ENCODE measurements at places on chromosomes 7 and 10.

DNA sequence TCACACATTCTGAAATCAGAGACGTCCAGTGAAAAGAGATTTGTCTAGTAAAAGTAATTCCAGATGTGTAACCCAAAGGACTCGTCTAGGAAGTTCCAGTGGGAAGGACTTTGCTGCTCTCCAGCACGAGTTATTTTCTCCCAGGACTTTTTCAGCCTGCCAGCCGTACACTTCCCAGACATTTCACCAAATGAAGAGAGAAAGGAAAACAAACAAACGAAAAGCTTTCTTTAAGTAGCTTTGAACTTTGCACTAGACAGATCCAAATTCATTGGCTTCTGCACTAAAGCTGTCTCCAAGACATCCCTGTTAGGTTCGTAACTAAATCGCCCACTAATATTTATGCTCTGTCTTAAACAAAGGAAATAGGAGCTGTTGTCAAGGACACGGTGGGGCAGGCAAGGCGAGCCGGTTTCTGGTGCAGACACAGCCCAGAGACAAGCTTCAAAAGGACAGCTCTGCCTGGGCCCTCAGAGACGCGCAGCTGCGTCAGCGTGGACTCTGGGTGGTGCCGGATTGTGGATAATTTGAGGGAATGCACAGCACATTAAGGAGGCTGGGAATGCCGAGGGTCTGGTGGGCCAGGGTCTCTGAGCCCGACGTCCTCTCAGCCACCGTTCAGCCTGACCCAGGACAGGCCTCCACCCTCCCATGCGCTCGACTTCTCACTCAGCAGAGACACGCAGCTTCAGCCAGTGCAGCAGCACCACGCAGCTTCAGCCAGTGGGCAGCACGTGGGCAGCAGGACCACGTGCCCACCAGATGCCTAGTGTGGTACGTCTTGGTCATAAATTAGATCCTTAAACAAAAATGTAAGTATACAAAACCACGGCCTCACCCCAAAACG is 64.1 kb upstream of the INSIG1 start:
- DNase-seq, result no peak

DNA sequence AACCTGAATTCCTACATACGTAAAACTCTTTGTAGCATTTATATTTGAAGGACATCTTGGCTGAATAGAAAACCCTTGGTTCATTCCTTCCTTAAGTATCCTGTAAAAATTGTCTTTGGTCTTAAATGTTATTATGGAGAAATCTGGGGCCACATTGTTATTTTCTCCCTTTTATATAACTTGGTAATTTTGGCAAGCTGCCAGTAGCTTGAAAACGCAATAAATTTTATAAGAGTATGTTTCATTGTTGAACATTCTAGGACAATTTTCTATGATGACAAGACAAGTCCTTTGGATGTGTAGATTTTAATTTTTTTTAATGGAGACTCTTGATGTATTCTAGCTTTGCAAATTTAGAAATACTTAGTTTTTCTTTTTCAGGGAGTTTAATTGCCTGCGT is 191.9 kb downstream of the ABCA13 start:
- no peak for DNase-seq

- DNase-seq, result no peak
Observed at GRCh38 chr10:49512121-49512809, 26.7 kb downstream of the ERCC6 start.

DNA sequence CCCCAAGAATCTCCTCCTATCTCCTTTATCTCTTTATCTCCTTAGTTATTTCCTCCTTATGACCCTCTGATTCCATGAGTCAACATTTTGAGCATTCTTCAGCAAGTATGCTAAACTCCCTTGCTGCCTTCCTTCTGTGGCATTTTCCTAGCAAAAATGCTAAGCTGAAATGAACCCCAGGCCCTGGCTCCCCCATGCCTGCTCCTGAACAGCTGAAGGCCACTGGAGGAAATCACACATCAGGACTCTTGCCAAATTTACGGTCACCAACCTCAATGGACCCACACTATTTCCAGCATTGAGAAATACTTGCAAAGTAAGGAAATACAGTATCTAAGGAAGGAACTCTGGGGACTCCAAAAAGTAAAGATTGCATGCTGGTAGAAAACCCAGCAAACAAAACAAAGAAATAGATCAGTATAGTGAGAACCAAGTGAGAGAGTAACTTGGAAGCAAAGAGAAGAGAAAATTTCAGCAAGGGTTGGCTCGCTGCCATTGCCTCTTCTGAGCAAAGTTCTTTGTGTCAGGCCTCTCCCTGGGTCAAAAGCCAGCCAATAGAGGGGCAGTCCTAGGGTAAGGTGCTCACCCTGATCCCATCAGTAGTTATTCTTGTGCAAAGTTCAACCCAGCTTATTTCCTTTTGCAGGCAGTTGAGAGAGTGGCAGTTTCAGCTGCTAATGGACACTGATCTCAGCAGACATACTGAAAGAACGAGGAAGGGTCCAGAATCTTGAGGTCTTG is 5.1 kb upstream of the PLEKHS1 start:
- DNase-seq, result no peak

DNA sequence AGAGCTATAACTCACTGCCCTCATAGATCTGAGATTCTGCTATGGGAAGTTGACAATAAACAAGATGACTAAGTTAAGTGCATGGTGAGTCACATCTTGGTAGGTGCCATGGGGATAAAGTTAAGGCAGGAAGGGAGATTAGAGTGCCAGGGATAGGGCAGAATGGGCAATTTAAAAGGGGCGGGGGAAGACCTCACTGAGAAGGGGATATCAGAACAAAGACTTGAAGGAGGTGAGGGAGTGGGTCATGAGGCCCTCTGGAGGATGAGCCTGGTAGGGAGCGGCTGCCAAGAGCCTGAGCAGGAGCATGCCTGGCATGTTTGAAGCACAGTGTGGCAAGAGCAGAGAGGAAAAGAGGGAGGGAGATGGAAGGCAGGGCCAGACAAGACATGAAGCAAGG is 34.8 kb upstream of the INMT start:
- no peak for DNase-seq

DNA sequence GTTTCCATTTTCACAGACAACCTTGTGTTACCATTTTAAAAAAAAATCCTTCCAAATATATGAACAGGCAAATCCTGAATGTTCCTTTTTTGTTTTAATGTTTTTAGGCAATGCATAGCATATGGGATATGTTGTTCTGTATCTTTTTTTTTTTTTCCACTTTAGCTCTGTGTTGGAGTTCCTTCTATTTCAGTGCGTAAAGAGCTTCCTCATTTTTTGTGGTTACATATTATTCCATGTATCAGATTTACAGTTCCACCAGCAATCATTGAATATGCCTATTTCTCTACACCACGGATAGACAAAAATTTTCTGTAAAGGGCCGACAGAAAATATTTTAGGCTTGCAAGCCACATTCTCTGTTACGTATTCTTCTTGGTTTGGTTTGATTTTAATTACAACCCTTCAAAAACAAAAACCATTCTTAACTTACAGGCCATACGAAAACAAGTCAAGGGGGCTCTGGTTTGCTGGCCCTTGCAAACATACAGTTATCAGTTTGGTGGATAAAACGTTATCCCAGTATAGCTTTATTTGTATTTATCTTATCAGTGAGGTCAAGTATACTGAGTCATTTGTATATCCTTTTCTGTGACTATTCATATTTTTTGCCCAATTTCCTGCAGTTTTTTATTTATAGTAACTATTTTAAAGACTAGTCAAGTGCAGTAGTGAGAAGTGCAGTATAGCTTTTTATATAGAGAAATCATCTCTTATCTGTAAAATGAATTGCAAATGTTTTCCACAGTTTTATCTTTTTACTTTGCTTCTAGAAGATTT is 55.7 kb downstream of the RALA start:
- no peak for DNase-seq

DNA sequence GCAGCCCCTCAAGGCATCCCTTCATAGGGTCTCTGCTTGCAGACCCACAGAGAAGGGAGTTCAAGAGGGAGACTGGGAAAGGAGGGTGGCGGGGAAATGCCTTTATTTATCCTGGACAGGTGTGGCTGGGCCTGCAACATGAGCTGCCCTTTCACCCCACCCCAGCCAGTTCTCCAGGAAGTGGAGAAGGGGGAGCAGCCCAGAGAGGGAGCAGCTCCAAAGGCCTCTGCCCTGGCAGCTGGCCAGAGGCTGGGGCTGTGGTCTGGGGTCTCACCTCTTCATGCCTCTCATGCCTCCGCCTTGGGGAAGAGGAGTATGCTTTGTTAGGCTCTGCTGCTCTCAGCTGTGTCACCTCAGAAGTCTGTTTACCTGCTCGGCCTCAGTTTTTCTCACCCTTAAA is 3.1 kb downstream of the LDB3 start:
- no peak for DNase-seq

GRCh38 chr10:130040351-130040750 is 70.3 kb downstream of the C10orf143 start:
- DNase-seq, result no peak

DNA sequence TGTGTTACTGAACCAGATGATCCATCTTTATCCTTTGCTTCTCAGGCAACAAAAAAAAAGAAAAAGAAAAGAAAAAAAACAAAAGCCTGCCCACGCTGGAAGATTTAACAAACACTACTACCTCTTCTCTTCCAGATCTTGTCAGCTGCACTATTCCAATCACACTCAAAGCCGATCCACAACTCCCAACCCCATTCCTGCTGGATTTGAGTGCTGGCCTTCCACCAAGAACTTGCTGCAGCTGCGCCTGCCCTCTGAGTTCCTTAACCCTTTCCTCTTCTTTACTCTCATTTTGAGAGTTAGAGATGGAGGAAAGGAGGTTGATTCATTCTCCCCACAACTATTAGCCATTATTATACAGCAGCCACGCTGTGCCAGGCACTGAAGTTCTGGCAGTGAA is 16.0 kb upstream of the ITGA8 start:
- no peak for DNase-seq

- DNase-seq, result no peak
Observed at GRCh38 chr10:93083743-93084539, 10.2 kb downstream of the CYP26A1 start.

- DNase-seq, result no peak
Observed at GRCh38 chr7:20475756-20476155, 139.7 kb upstream of the ABCB5 start.

- no peak for DNase-seq
Observed at GRCh38 chr10:125928928-125929585, 32.7 kb downstream of the FANK1 start.

GRCh38 chr7:100891568-100892247 is 2.2 kb upstream of the UFSP1 start:
- no peak for DNase-seq

DNA sequence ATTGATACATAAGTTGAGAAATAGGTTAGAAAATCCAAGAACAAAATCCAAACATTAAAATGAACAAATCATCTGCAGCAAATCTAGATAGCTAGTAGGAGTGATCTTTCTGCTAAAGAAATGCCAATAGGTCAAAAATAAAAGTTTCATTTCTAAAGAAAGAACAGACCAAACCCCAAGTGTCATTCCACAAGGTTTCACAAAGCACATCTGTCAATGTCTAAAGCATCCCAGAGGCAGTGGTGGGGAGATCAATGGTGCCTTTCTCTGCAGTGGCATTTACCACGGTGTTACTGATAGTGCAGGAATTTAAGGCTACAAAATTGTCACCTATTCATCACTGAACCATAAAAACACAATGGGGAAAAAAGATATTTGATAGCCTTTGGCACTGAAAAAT is 147.9 kb downstream of the PARD3 start:
- DNase-seq, result no peak

DNA sequence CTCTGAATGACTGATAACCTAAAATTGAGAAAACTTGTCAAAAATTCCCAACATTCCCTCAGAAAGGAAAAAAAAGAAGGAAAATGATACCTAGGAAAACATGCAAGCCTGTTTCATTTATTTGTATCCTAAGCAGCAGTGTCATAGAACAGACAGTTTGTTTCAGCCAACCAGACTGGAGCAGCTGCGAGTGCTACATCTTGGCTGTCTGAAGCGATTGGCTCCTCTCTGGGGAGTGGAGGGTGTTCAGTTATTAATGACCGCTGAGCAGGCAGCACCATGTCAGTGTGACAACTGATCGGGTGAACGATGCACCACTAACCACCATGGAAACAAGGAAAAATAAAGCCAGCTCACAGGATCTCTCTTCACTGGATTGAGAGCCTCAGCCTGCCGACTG is at the start of gene LRRN3:
Gene LRRN3 (plus strand): TSS at position 282 of the 400 bp plus-strand sequence. CDS start 31,646 bp downstream, outside the sequence.
- peak; percentile 66 for DNase-seq

GRCh38 chr10:25102147-25102822 is 72.5 kb upstream of the GPR158 start:
- no peak for DNase-seq

GRCh38 chr7:11819947-11820346 is 12.1 kb downstream of the THSD7A start:
- no peak for DNase-seq

- peak; percentile 43 for DNase-seq
Observed at GRCh38 chr10:70887804-70888800, at the start of gene PCBD1. PCBD1 (minus strand) TSS chr10:70888565; CDS start chr10:70888533, 32 bp downstream.

GRCh38 chr7:21355406-21355874 is 72.4 kb upstream of the SP4 start:
- no peak for DNase-seq

DNA sequence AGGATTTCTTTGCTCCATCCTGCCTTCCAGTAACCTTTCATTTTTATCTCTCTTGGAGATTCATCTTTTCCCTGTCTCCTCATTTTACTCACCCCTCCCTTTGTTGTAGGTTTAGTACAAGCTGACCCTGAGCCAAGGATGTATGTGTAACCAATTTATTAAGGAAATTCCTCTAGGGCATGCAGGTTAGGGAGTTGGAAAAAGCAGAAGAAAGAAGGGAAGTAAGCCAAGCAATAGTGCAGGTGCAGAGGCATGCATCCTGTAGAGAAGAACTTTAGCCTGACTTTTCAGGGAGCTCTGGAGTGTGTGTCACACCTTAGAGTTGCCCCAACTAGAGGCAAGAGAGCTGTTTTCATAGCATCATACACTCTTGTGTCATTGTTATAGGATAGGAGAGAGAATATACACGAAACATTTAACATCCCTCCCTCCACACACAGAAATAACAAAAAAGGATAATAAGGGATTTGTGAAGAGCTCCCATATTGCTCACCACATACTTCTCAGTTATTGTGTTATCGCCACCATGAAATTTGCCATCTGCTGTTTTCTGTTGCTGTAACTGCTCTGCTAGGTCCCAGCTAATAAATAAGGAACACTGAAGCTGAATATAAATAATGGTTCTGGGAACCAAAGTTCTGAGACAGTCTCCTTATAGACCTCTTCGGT is 21.8 kb upstream of the SEMA3C start:
- no peak for DNase-seq

DNA sequence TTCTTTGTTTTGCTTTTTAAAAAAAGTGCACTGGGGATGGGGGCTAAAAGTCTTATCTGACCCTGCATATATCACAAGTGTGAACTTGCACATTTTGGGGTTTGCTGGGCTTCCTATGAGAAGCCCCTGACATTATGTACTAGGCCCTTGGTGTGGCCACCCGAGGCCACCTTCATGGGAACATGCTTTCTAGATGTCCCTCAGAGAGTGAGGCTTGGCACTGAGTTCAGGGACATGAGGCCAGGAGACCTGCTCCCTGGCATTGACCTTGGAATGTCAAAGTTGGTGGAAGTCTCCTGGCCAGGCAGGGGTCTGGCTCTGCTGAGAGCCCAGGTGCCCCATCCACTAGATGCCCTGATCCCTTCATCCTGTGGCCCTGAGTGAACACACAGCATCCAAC is 536.2 kb downstream of the TCERG1L start:
- DNase-seq, result no peak

Measured in COR-L47 (cell line).